Renal cortical epithelial cell (primary cell): ENCODE measurements at places on chromosomes 11 and 22.

DNA sequence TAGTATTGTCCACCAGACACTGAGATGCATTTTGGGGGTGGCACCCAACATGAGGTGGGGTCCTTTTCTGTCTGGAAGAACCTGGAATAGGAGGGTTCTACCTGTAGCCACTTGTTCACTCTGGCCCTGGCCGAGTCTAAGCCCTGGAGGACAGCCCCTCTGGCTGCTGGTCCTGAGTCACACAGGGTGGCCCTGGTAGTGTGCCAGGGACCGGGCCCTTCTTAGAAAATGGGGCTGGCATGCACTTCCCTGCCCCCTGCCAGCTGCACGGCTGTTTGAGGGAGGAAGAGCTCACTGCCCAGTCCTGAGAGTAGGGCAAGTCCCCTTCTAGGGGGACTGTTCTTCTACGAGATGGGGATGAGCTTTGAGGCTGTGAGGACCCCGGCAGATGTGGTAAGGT lies 2.2 kb downstream of the PLCB3 start:
- DNase-seq: no peak

DNA sequence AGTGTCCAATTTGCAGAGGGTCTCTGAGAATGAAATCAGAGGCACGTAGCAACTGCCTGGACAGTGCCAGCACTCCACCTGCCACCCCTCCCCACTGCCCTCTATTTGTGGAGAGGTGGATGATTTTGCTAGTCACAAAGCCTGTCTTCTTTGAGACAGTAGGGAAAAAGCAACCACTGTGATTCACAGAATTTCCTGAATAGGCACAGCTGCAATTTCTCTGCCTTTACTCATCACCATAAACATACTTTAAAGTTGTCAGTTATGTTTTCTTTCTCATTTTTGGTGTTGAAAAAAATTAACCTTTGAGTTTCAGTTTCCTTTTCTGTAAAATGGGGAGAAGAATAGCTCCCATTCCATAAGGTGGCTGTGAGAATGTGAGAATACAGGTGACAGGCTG lies 134.3 kb downstream of the TEAD1 start:
- no peak for DNase-seq

DNA sequence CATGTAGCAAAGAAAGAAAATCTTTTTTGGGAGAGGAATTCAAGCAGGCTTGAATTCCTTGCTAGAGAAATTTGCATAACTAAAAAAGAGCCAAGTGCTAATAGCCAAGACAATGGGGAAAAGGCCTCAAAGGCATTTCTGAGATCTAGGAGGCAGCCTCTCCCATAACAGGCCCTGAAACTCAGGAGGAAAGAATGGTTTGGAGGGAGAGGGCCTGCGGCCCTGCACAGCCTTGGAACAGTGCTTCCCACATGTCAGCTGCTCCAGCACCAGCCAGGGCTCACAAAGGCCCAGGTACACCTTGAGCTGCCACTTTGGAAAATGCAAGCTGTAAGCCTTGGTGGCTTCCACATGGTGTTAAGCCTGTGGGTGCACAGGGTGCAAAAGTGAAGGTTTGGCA lies 55.5 kb upstream of the TSPAN18 start:
- DNase-seq: no peak

GRCh38 chr11:69071956-69072355 lies 23.2 kb downstream of the TPCN2 start:
- no peak for DNase-seq

GRCh38 chr22:20024650-20025397 lies 3.9 kb downstream of the TANGO2 start:
- DNase-seq: no peak
